ENCODE measurements at places on chromosomes 12 and 14.

DNA sequence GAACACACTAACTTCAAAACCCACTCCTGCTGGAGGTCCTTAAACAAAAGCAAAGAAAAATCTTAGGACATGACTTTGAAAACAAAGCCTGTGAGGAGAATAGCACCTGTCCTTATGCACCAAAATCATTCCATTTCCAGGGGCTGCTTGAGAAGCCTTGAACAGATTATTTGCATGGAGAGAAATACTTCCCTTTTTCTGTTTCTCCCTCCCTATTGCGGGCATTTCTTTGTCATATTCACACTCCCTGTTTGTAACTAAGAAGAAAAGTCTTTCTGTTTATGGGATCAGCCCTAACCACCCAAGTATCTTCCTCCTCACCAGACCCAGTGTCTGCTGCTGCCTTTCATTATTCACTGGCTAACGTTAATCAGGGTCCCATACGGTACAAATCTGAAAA, 218.8 kb downstream of the DPF3 start:
- DNase-seq, result no peak

DNA sequence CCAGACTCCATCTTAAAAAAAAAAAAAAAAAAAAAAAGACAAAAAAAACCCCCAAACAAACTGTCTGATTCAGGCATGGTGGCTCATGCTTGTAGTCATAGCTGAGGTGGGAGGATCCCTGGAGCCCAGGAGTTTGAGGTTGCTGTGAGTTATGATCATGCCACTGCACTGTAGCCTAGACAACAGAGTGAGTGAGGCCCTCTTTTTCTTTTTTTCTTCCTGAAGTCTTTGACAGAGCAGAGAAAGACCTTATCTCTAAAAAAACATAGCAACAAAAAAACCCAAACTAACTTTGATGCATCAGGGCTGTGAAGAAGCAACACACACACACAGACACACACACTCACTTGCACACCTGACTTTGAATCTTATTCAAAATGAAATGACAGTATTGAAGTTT, 7.7 kb upstream of the AMN1 start:
- DNase-seq, result no peak

GRCh38 chr14:76293923-76294322, 82.0 kb upstream of the ESRRB start:
- no peak for DNase-seq

GRCh38 chr14:92601131-92601710, 87.6 kb downstream of the RIN3 start:
- DNase-seq, result no peak

GRCh38 chr12:129861951-129862350, 41.9 kb downstream of the TMEM132D start:
- DNase-seq, result no peak

DNA sequence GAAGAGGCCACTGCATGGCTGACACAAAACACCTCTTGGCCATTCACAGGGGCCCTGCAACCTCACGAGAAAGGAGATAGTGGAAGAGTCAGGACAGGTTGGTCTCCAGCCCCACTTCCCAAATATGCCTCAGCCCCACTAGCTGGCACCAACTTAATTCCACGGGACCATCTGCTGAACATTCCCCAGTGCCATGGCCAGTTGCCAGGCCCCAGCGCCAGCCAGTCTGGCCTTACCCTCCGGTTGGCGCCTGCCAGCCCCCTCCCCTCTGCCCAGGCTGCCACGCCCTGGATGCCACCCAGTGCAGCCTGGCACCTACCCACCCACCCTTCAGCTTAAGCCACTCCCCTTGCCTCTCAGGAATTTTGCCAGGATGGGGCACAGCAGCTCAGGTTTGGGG, 21.2 kb upstream of the HSPB8 start:
- DNase-seq, result peak; percentile 38

GRCh38 chr14:77311217-77311616, 9.5 kb downstream of the POMT2 start:
- no peak for DNase-seq

DNA sequence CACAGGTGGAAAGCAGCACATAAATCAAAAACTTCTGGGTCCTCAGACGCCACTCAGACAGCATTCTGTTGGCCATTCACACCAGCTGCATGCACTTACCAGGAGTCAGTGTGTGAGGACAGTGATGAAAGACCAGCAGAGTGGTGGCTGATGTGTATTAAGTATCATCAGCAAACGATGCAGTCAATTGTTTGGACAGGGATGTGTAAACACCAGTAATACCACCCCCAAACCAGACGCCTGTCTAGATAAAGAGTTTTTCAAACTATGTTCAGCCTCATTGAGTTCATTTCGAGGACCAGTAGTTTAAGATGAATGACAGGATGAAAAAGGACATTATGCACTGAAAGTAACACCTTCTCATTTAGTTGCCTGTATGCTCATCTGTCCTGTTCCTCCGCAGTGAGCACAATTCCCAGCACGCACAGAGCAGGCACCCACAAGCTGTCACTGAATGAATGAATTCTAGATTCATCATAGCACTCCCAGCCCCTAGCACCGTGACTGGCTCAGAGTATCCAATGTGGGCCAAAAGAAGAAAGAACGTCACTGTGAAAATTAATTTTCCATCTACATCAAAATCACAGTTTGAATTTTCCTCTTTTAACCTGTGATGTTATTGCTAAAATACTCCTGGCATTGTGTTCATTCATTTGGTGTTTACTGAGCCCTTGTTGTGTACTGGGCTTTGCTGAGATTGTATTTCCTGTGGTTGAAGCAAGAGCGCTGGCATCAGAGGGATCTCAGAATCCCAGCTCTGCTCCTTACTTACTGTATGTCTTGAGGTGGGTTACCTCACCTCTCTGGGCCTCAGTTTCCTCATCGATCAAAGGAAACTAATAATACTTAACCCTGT, 124.8 kb upstream of the NOS1 start:
- DNase-seq, result peak; percentile 87

DNA sequence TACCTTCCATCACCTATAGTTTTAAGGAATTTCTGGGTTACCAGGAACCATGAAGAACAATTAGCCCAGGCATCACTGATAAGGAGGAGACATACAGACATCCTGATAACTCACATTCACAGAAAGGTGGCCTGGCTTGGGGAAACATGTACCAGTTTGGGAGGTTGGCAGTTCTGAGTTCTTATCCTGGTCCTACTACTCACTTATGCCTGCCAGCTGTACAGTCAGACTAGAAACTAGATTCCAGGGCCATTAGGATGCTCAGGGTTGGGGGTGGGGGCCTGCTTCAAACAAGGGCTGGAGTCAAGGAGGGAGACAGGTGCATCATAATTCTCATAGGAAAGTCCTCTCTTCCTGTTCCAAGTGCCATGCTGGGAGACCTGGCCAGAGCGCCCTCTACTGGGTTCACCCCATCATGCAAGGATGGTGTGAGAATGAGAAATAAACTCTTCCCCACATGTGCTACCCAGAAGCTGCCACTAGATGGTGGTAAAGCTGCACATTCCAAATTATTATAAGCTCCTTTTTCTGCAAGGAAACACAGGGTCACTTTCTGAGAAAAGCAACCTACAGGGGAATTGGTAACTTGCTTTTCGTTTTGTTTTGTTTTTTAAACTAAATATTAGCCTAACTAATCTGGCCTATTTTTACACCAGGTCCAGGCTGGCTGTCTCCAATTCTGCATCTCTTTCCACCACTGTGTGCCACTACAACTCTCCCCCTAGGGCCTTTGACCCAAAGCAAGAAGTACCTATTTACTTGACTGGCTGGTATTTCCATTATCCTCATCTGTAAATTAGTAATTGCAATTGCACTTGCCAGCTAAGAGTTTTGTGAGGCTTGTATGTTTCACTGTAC, 14.5 kb downstream of the OAS2 start:
- no peak for DNase-seq

- peak; percentile 44 for DNase-seq
Measured at GRCh38 chr12:5022465-5023061, 21.1 kb upstream of the KCNA5 start.

- DNase-seq, result no peak
Measured at GRCh38 chr12:109915171-109916040, 15.3 kb downstream of the TCHP start.

GRCh38 chr12:129002427-129002826, 149.1 kb downstream of the GLT1D1 start:
- no peak for DNase-seq

DNA sequence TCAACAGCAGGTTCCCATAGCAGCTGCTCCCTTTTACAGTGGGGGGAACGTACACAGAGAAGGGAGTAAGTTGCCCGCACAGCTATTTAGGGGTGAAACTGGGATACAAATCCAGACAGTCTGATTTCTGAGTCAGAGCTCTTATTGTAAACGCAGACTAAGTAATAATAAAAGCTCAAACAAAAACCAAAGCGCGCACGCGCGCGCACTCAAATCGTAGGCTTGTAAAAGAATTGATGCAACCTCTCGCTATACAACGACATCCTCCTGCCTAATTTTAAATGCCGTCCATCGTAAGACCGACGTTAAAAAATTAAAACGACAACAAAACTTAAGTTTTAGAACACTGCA, 747 bp upstream of the DACT1 start:
- DNase-seq, result no peak

- DNase-seq, result no peak
Measured at GRCh38 chr12:103768467-103769123, 72.4 kb downstream of the NT5DC3 start.

DNA sequence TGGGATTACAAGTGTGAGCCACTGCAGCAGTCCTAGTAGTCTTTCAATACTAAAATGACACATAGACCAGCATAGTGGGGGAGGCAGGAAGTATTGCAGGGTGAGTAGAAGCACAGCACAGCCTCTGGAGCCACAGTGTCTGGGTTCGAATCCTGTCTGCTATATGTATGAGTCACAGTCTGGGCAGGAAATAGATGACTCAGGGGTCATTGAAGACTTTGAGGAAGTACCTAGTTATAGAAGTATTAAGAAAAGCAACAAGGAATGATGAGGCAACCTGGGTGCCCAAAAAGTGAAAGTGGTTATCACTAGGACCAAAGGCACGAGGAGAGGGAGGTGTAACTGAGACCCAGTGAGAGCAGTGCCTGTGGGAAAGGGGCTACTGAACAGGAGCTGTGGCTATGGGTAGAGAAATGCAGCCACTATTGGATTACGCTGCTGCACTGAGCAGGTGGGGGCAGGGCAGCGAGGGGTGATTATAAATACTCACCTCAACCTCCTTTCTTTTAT, 124.0 kb downstream of the PDE3A start:
- DNase-seq, result no peak

GRCh38 chr14:96987086-96987474, 189.9 kb downstream of the VRK1 start:
- no peak for DNase-seq

DNA sequence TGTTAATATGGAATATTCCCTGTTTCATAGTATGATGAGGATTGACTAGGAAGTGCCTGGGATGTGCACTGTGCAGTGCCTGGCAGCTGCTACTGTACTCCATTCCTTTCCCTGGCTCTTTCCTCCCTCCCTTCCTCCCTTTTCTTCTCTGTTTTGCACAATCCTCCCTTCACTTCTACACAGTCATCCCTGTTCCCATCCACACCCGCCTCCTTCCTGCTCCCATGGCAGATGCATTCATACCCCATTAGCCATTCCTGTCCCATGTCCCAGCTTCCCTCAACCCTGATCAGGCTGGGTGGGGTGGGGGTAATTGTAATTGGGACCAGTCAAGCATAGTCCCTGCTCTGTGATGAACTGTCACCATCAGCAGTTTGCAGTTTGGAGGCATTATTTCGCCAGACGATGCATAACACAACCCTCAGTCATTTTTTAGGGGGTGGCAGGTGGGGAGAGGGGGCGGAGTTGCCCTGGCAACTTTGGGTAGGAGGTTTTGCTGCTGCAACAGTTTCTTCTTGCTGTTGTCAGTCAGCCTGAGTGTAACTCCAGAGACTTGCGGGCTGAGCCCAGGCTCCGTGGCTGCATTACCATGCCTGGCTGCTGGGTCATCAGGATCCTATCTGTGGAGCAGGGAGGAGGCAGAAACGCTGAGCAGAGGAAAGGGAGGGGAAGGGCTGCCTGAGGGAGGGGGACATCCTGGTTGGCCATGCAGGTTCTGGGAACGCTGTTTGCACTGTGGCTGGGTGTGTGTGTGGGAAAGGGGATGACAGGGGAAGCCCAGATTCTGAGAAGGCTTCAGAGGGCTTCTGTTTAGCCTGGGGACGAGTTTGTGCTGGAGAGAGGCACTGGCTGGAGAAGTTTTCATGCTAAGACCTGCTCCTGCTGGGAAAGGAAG, 4.1 kb upstream of the KRT84 start:
- DNase-seq, result no peak

- no peak for DNase-seq
Measured at GRCh38 chr14:105389976-105390848, 8.1 kb upstream of the TEX22 start.

GRCh38 chr14:98893675-98894074, 378.3 kb downstream of the BCL11B start:
- DNase-seq, result no peak

- no peak for DNase-seq
Measured at GRCh38 chr12:100610666-100611430, 37.4 kb downstream of the GAS2L3 start.

DNA sequence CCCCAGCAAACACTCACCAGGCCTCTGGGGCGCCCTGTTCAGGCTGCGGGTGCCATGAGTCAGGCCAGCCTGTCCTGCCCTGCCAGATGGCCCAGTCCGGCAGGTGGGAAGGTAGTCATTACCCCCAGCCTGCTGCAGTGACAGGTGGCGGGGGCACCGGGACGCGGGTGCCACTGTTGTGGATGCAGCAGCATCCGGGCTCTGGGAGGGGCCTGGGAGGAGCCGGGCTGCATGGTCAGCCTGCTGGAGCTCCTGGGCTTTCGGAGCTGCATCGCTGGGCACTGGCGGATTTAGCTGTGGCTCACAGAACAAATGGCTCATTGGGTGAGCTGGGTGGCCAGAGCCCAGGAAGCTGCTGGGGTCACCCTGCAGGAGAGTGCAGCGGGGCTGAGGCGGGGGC, 13.5 kb downstream of the CEP170B start:
- DNase-seq, result no peak

DNA sequence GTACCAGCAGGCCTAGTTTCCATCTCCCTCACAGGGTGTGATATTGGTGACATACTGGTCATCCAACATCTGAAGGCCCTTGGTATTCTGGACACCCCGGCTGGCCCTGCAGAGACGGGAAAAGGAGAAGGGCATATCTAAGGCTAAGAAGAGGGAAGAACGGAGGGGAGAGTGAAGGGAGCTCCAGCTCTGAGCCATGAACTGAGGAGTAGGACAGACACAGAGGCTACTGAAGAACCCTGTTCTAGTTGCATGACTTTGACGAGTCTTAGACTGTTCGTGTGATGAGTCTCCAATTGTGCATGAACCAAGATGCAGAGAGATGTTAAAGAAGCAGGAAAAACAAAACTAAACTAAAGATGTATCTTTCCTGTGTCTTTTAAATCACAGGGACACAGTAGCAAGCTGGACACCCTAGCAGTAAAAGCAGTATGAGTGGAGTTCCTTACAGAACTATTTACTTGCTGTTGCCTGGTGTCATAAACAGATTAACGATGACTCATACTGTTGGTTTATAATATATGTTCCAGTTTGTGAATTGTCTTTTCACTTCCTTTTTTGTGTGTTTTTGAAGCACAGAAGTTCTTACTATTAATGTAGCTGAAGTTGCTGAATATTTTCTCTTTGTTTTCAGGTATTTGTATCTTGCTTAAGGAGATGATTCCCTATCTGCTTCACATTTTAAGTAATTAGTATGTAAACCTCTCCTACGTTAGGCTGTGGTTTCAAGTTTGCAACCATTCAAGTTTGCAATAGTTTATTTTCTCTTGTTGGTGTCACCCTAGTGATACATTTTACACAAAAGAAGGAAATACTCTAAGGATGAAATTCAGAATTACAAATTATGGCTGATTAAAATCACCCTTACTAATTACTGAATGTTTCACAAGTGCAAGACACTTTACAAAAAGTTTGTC, 15.7 kb downstream of the FAR2 start:
- DNase-seq, result no peak
